ENCODE measurements at places on chromosomes 2 and 18.

DNA sequence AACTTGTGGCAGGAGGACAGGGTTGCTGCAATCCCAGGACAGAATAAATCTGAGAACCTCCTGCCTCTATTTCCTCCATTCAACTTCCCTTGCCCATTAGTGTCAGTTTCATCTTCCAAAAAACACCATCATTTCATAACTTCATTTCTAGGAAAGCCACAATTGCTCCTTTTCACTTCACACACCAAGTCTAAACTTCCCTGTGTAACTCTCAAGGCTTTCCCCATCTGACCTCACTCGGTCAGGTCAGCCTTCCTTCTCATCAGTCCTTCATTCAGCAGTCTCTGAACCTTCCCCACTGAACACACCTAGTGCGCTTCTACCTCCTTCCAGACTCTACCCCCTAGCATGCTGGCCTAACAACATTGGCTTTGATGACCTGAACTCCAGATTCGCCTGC lies 35.8 kb downstream of the TCF7L1 start:
- DNase-seq, result no peak

- DNase-seq, result no peak
These were observed 62.6 kb upstream of the SLC16A14 start for GRCh38 chr2:230131366-230131765.

DNA sequence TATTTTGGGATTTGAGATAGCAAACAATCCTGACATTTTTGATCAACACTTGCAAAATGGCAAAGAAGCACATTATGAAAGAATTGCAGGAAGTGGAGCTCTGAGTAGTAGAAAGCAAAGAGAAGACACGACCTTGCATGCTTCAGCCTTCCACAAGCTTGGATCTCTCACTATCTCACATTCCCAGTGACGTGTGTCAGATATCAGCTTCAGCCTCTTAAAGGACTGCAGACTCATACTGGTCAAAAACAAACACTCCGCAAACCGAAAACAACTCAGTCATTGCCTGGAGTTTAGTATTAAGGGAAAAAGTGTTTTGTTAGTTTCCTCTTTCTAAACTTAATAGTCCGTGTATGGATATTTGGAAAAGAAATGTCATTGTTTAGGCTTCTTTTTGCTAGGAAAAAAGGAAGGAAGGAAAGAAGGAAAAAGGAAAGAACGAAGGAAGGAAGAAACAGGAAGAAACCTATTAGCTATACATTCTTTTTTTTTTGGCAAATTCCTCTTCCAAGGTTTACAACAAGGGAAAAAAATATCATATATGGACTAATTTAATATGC lies 32.6 kb upstream of the SLC40A1 start:
- no peak for DNase-seq

GRCh38 chr2:70931376-70932000 lies 4.2 kb upstream of the ATP6V1B1 start:
- no peak for DNase-seq

DNA sequence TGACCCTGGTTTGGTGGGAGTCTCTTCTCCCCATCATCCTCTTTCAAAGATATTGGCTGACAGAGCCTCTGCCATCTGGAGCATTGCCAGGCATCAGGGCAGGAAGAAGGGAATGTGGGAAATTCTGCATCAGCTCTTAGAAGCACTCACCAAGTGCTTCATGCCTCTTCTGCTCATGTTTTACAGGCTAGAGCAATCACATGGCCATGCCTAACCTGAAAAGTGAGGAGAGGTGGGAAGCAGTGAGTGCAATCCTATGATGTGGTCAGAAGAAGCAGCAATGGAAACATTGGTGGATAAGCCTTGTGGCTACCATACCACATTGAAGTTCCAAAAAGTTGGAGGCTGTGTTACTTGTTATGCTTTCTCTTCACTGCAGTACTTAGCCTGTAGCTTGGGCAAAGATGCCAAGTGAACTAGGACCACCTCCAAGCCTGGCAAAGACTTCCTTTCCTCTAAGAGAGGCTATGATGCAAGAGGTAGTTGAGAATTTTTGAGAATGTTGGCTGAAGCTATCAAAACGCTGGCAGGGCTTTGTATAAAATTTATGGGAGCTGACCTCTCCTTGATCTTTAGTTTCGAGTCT lies 64.1 kb downstream of the BCL2L11 start:
- DNase-seq, result no peak

DNA sequence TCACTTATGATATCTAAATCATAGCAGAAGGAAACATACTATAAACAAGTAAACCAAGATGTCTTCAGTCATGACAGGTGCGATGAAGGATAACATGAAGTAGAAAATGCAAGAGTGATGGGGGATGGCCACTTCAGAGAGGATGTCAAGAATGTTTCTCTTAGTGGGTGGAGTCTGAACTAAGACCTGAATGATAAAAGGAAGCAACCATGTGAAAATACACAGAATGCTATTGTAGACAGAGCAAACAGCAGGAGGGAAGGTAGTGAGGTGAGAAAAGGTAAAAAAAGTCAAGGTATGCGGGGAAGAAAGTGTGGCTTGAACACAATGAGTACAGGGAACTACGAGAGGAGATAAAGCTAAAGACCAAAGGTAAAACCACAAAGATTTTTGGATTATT lies 341.6 kb downstream of the FBXO15 start:
- DNase-seq, result no peak
